ENCODE measurements at places on chromosomes 12 and 14.

GRCh38 chr12:132386926-132387497 is 57.6 kb upstream of the GALNT9 start:
- DNase-seq: no peak

DNA sequence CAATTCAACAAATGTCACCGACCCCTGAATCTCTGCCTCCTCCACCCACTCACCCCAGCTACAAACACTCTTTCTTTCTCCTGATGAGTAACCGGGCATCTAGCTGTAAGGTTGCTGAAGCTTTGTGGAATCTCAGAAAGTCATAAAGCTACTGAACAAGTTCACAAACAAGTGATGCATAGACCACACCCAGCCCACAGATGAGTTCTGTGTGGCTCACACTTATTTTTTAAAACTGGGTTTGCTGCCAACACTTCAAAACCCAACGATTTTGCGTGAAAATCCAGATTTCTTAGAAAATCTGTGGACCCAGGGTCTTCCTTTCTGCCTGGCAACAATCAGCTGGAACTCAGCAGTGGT is 96.1 kb downstream of the APAF1 start:
- DNase-seq: no peak

DNA sequence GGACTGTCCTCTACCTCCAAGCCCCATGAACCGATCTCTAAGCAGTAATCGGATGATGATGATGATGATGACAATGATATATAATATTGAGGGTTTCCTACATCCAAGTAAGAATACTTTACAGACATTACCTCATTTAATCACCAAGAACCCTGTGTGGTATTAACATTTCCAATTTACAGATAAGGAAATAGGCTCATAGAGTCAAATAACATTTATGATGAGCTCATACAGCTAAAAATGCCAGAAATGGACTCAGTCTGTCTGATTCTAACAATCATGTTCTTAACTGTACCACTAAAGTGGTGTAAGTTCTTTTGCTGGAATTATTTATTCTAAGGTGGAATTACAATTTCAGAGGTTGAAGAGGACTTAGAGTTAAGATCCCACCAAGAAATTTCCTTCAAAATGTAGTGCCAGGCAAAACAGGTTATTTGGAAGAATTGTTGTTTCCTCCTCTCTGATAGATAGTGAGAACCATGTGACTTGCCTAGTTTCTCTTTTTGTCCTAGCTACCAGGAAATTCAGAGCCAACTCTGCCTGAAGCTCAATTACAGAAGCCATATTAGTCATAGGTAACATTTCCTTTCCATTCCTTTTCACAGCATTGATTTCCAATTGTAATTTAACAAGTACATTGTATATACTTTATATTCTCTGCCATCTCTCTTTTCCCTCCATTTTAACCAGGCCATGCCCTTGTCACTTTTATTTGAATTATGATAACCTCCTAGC is 23.8 kb upstream of the CCDC175 start:
- DNase-seq: no peak

- DNase-seq: no peak
These were observed 22.0 kb upstream of the TSPAN9 start for GRCh38 chr12:3055026-3055703.

GRCh38 chr14:63891148-63891975 is 38.6 kb downstream of the SYNE2 start:
- peak; percentile 43 for DNase-seq

DNA sequence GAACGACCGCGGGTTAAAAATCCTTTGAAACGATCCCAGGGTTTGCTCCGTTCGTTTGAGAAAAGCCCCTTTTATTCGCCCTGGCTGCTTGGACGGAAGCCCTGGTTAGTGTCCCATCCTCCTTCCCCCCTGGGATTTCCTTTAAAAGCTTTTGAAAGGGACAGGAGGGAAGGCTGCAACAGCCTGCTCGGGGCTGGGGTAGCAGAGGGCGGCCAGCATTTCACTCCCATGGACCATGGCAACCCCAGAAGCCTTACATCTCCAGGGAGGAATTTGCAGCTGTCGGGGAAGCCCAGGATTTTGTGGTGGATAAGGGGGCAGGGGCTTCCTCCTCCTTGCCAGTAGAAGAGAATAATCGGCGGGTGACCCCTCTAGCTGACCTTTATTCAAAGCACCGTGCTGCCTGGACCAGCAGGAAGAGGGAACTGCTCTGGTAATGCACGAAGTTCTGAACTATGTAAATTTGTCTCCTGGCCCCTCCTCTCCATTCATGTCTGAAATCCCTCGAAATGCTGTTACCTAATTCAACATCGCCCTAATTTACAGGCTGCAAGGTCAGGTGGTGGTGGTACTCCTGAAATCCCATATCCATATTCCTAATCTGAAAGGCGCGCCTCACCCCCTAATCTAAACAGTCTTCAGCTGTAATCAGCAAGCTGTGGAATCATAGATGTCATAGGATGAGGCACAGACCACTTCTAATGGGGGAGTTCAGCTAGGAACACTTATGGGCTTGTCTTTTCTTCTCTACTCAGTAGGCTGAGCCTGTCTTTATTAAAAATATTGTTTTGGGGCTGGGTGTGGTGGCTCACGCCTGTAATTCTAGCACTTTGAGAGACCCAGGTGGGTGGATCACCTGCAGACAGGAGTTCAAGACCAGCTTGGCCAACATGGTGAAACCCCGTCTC is 1.0 kb upstream of the CLIP1 start:
- DNase-seq: peak; percentile 94

GRCh38 chr14:73235531-73236155 is 1.7 kb upstream of the PAPLN start:
- DNase-seq: no peak

DNA sequence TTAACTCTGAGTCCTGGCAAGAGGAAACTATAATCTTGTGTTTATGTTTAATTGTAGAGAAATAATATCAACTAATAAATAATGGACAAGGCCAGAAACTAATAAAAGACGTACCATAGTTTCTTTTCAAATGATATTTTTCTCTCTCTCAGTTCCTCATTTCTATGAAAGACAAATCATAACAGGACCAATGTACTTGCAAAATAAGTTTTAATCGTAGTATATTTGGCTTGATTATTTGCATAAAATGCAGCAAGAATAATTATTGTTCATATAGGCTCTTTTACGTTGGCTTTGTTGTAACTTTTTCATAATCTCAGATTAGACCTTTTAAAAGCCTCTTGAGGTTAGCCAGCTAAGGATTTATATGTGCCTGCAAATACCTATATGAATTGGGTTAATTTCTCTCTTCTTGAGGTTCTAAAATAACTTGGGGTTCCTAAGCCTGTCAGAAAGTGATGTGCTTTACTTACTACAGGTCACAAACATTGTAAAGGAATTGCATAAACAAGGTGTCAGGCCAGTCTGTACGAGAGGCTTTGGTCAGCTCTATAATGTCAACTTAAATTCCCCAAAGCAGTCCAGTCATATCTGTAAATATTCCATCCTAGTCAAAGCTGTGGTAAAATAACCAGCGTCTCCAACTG is 152.8 kb upstream of the PTPRQ start:
- no peak for DNase-seq

GRCh38 chr12:123450636-123451035 is 7.3 kb upstream of the SNRNP35 start:
- DNase-seq: no peak

All from dermis blood vessel endothelial cell (primary cell).